ENCODE measurements at places on chromosomes 7 and 10.

DNA sequence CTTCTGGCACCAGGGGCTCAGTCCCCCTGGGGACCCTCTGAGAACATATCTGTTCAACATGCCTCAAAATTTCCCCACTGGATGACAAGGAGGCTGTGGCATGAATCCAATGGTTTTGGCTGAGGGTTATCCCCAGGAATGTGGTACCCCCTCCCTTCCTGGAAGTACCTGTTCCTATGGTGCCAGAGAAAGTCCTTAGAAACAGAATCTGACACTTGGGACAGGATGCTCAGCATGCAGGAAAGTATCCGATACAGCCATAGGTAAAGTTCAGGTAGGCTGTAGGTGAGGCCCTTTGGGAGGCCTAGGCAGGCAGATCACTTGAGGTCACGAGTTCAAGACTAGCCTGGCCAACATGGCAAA is 42.7 kb upstream of the A1CF start:
- no peak for DNase-seq

- no peak for DNase-seq
Measured at GRCh38 chr10:87643920-87644319, 15.8 kb upstream of the PAPSS2 start.

- no peak for DNase-seq
Measured at GRCh38 chr7:53470336-53470970, 435.0 kb downstream of the POM121L12 start.

GRCh38 chr7:1611708-1612241 is 41.9 kb upstream of the PSMG3 start:
- no peak for DNase-seq

- no peak for DNase-seq
Measured at GRCh38 chr10:75065076-75065475, 46.4 kb upstream of the SAMD8 start.

DNA sequence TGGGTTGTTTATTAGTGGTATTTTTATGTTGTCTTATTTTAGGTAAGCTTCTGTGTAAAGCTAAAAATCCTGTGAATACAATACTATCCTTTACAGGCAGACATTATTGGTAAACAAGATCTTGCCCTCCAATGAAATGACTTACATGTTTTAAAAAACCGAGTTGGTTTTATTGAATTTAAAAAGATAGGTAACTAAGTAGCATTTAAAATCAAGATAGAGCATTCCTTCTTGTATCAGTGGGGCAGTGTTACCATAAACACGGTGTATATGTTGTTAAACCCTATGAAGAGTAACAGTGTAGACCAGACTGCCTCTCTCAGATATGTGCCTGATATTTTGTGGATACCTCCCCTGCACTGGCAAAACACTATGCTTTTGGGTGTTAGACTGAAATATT is 81.0 kb downstream of the SNX10 start:
- DNase-seq, result no peak

DNA sequence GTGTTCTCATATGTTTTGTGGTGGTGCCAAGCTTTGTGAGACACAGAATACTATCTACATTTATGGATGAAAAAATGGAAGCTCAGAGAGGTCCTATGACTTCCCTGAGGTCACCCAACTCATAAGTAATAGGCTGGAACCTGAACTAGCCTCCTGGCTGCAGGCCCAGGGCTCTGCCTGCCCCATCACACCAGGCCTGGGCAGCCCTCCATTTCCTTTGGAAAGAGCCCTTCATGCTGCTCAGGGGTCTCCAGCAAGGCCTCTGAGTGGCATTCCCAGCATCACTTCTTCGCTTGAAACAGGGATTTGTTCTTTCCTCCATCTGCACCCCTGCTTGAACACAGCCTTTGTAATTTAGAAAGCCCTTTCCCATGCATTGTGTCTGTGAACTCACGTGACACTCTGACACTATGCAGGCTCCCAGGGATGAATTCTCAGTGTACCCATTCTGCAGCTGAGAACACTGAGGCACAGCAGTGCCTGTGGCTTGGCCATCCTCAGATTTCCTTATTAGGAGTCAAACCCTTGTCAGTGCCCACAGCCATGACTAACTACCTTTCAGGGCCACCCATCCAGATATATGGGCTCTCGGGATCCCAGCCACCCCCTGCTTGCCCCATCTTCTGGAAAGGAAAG is 127.8 kb upstream of the PPIF start:
- DNase-seq, result no peak

DNA sequence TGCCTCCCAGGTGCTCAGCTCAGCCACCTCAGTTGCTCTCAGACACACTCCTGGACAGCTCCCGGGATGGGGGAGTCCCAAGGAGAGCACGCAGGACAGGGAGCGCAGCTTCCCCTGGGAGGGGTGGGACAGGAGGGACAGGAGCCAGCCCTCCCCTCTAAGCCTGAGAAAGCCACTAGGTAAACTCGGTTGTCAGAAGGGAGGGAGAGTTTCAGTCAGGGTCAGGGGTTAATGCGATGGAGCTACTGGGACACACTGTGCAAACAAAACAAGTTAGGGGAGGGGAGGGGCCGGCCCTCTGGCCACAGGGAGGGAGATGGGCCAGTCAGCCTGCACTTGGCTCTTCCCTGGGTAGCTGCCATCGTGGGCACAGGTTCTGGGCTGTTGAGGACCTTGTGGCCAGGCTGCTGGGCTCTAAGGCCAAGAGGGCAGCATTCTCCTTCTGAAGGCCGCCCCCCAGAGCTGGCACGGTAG is 31.1 kb downstream of the KAZALD1 start:
- DNase-seq, result no peak

GRCh38 chr7:78792006-78792405 is 661.5 kb downstream of the MAGI2 start:
- DNase-seq, result no peak

- DNase-seq, result no peak
Measured at GRCh38 chr7:90209776-90210175, 1.8 kb upstream of the STEAP2 start.
